ENCODE measurements at places on chromosomes 1 and 21.

DNA sequence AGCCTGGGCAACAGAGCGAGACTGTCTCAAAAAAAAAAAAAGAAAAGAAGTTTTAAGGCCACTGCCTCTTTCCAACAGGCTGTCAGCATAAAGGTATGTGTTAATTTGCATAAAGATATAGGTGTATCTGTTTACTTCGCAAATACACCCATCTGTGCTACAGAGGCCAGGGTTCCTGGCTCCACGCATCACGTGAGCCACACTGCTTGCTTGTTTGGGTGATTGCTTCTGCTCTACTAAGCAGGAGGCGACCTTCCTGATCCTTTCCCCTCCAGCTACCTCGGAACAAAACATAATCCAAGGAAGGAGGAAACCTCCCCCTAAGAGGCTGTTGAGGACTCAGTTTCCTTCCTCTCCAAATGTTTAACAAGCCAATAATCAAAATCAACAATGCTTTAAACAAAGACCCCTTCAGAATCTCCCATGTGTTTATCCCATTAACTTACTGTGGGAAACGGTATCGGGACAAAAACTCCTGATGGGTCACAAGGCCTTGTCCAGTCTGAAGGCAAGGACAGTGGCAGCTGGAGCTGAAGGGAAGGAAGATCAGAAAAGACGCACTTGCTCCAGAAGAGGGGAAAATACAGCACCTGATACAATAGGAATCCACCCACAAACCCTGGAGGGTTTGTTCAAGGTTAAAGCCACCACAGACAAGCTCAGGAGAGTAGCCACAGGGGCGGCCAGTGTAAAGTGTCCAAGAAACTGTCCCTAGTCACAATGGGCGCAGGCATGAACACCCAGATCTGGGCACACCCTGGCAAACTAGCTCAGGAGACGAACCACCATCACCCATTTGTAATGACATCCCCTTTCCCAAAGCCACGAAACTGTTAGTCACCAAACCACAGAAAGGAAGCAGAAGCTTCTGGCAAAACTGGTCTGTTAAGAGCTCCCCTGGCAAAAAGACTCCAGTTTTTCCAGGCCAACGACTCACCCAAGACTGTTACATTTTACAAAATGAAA is 17.2 kb downstream of the CTNNBIP1 start:
- no peak for DNase-seq

- no peak for DNase-seq
Measured at GRCh38 chr1:234692966-234693580, 83.1 kb upstream of the IRF2BP2 start.

GRCh38 chr1:12095452-12096263 is 32.6 kb downstream of the TNFRSF8 start:
- no peak for DNase-seq

DNA sequence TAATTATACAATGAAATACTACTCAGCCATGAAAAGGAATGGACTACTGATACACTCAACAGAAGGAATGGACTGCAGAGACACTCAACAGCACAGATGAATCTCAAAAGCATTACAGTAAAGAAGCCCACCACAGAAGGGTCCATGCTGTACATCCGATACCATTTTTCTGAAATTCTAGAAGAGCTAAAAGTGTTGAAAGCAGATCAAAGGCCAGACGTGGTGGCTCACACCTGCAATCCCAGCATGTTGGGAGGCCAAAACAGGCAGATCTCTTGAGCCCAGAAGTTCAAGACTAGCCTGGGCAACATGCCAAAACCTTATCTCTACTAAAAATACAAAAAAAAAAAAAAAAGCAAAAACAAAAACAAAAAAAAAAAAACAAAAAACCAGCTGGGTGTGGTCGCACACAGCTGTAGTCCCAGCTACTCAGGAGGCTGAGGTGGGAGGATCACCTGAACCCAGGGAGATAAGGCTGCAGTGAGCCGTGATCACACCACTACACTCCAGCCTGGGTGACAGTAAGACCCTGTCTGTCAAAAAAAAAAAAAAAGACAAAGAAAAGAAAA is 15.5 kb downstream of the PPP1R15B start:
- no peak for DNase-seq

GRCh38 chr1:2835650-2836159 is 34.2 kb upstream of the TTC34 start:
- DNase-seq = no peak

DNA sequence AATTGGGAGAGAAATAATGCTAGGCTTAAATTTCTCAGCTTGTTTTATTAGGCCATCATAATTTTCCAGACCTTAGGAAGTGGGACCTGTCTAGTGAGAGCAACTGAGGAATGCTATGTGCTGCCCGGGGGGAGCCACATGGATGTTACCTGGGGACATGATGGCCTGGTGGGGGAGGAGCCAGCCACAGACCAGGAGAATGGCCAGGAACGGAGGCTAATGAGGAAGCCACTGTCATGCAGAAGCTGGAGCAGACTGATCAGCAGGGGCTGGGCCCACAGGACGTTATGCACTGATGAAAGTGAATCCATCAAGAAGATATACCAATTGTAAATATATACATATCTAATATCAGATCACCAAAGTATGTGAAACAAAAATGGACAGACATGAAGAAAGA is 4.6 kb upstream of the KRTAP10-1 start:
- DNase-seq = no peak

- no peak for DNase-seq
Measured at GRCh38 chr1:218646288-218646687, 301.2 kb downstream of the TGFB2 start.

DNA sequence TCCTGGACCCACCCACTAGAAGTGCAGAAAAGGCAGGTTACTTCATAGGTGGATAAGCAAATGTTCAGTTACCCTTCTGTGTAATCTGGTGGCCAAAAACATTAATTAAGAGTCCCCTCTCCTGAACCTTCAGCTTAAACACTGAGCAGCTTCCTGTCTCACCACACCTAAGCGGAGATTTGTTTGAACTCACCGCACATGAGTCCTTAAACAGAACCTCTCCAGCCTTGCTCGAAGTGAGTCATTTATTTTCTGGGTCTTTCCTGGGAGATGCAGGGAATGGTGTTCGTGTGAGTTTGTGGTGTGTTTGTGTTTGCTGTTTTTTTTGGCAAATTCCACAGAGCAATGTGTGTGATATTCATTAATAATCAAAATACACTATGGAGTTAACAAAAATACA is 7.6 kb upstream of the FNBP1L start:
- DNase-seq = no peak

- no peak for DNase-seq
Measured at GRCh38 chr1:11044849-11045427, 2.1 kb downstream of the MASP2 start.

DNA sequence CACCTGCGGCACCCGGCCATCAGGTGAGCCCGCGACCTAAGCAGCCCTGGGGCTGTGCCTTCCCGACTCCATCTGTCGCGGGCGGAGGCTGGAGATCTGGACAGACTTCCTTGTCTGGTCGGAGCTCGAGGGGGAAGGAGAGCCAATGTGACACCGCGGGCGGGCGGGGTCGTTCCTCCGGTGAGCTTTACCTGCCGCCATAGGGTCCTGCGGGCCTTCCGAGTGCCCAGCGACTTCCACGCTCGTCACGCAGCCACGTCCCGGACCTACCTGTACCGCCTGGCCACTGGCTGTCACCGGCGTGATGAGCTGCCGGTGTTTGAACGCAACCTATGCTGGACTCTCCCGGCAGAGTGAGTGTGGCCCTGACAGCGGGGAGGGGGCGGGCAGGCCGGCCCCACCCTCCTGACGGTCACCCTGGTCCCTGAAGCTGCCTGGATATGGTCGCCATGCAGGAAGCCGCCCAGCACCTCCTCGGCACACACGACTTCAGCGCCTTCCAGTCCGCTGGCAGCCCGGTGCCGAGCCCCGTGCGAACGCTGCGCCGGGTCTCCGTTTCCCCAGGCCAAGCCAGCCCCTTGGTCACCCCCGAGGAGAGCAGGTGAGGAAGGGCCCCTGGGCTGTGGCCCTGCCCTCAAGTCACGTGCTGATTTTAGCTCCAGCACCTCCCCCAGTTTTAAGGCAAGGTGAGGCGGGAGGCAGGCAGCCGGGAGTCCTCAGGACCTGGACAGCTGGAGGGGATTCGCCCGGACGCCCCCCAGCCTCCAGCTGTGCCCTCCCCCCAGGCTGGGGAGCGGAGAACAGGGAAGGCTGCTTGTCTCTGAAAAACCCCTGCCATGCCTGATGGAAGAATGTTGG is 1.1 kb downstream of the PUSL1 start:
- no peak for DNase-seq

GRCh38 chr1:167916766-167917511 is 3.0 kb upstream of the ADCY10 start:
- DNase-seq = no peak

GRCh38 chr1:116432655-116433265 is 59.7 kb downstream of the ATP1A1 start:
- no peak for DNase-seq

GRCh38 chr1:103900005-103900404 is 150.3 kb downstream of the AMY1C start:
- DNase-seq = no peak

DNA sequence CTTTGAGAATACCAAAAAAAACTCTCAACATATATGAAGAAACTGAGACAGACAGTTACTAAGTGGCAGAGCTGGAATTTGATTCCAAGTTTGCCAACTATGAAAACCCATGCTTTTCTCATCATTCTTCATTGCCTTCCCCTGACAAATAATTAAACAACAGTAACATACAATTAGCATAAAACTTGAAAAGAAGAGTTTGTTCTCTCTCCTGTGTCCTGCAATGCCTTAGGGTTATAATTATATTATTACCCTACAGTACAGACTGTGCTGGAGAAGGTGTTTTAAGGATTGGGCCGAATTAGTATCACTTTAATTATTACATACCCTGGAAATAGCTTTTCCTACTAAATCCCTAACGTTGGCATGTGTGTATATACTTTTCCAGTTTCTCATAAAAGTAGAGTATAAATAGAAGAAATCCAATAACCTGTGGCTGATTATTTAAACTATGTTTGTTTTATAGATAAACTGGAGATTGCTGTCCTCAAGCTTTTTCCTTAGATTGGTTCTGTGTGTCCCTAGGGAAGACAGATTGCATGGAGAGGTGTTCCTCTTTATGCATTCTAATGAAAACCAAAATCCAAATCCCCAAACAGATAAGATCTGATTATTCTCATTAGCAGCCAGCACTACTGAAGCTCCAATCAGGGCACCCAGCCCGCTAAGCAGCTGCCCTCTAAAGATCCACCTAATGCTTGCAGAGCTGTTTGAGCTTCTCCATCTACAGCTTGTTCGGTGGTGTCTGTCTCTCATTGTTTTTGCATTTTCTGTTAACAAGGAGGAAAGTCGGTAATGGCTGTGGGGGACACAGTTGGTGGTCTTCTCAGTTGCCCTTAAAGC is 156.3 kb downstream of the TM2D1 start:
- DNase-seq = no peak

DNA sequence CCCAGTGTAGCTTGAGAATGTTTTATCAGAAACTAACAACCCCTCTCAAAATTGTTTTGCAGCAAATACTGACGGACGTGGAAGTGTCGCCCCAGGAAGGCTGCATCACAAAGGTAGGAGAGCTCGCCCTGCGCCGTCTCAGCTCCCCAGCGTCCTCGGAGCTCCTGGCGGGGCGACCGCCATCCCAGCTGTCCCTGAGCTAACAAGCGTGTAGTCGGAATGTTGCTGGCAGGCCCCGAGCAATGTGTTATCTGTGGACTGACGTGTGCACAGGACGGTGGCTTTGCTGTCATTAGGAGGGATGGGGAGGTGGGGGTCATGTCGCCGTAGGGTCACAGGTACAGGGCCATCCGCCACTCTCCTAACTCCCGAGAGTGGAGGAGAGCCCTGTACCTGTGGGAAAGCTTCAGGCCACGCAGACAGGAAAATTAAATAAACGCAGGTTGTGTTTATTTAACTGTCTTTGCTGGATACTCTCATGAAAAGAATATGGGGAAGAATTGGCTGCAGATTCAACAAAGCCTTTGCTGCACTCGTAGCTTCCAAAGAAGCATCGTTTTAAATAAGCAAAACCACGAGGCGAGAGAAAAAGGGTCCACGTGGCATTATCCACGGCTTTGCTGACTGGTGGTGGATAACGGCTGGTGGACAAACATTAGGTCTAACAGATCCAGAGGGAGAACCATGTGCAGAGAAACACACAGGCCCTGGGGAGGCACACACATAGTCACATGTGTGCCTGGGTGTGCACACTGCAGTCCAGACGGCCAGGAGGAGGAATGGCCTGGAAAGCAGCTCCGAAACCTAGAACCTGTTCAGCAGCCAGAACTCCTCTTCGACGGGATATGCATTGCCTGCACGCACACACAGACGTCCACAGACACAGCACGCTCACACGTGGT is 175.3 kb downstream of the PRDM16 start:
- no peak for DNase-seq

GRCh38 chr1:21623410-21623961 is 45.7 kb downstream of the RAP1GAP start:
- DNase-seq = no peak

DNA sequence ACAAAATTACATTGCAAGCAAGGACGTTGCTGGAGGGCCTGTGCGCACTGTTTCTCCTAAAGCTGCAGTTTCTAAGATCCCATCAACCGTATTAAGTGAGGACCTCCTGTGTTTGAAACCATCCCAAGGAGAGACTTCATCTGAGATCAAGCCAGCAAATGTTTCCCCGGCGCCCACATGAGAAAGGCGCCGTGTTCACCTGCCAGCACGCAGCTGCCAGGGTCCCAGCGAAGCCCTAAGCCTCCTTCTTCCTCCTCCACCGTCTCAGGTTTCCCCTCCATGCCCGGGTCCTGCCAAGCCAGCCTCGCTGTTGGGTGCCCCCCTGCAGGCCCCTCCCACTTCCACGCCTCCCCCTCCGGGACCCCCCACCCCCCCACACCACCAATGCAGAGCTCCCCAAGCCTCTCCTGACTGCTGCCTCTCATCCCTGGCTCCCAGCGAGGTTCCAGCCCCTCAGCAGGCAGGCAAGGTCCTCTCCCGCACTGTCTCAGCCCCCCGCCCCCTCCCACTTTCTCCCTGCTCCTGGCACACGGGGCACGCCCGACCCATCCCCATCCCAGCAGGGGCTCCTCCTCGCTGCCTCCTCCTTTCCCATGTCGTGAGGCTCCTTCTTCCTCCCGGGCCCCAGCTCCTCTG is 8.6 kb upstream of the TFF1 start:
- no peak for DNase-seq

GRCh38 chr1:94719926-94720793 is 100.0 kb upstream of the SLC44A3 start:
- no peak for DNase-seq

GRCh38 chr1:72896256-72896655 is 613.9 kb upstream of the NEGR1 start:
- DNase-seq = no peak

GRCh38 chr1:35546614-35547013 is 10.6 kb downstream of the KIAA0319L start:
- DNase-seq = no peak

- DNase-seq = no peak
Measured at GRCh38 chr1:29084196-29084521, 39.5 kb downstream of the TMEM200B start.
